ENCODE measurements at places on chromosomes 5 and 9.

- no peak for DNase-seq
Measured at GRCh38 chr5:156920861-156921431, 42.1 kb downstream of the TIMD4 start.

- no peak for DNase-seq
Measured at GRCh38 chr9:135608294-135608998, 30.9 kb downstream of the GLT6D1 start.

GRCh38 chr5:147360816-147361215 lies 126.0 kb downstream of the STK32A start:
- no peak for DNase-seq

DNA sequence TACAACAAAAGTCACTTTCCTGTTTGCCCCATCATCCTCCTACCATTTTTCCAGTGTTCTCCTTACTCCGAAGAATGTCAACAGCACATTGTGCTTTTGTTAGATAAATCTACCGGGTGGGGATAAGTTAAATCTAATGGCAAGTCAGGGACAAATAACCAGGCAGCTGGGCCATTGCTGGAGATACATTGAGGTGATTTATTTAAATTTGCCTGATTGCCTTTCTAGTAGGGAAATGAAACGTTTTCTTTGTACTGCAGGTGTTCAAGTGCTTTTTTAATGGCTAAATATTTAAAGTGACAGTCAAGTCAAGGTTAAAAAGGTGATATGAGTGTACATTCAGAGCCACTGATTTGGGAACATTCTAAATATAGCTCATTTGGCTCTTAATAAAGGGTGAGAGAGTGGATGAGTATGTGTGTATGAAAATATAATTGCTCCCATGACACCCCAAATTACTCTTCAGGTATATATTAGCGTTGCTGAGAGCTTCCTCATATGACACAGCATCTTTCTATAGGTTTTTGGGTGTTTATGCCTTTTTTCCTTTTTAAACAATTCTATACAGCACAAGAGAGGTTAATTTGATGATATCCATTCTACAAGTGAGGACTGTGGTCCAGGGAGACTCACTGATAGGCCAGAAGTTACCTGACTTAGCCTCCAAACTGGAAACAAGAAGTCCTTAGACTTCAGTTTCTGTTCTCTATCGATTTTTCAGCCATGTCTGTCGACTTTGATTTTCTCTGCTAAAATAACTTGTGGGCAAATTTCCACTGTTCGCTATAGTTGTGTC lies 51.9 kb downstream of the DMRT2 start:
- DNase-seq = no peak

DNA sequence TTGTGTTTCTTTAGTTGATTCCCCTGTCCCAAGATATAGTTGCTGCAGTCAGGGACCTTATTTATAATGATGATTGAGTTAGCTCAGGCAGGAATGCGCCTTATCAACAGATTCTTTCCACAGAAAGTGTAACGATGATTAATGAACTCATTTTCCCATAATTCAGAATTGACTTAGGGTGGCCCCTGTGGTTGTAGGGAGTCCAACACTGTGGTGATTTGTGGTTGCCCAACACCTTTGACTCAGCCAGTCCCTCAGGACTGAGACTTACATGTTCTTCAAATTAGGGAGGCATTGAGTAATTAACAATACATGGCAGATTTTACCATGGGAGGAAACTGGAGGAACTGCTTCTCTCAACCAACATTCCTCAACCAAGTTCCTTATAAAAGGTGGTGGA lies 221.9 kb downstream of the GABRG2 start:
- no peak for DNase-seq

- DNase-seq = no peak
Measured at GRCh38 chr9:98101868-98102273, 17.2 kb downstream of the TRIM14 start.

GRCh38 chr9:131982102-131982501 lies 97.6 kb downstream of the MED27 start:
- no peak for DNase-seq

- DNase-seq = no peak
Measured at GRCh38 chr5:2866662-2867372, 115.3 kb upstream of the IRX2 start.

GRCh38 chr5:98296426-98296825 lies 477.0 kb upstream of the RGMB start:
- DNase-seq = no peak

DNA sequence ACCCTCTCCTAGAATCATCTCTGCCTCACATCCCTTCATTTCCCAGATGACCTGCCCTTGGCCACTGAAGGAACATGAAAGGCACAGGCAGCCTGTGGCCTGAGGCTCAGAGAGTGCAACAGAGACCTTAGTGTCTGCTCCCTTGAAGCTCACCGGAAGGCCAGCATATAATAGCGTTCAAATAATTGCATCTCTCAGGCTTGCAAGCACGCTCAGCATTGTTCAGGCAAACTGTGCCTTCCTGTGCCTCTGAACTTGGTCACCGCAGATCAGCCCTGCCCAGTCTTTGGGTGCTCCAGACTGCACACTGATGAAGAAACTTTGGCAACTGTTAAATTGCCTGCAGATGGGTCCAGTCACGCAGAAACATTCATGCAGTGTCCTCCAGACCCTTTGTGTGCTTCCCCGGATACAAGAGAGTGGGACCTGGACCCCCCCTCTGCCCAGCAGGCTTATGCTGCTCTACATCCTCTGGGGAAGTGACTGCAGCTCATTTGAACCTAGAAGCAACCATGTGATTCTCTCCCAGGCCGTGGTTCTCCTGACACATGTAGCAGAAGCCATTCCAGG lies 216.0 kb upstream of the ANKRD55 start:
- no peak for DNase-seq

DNA sequence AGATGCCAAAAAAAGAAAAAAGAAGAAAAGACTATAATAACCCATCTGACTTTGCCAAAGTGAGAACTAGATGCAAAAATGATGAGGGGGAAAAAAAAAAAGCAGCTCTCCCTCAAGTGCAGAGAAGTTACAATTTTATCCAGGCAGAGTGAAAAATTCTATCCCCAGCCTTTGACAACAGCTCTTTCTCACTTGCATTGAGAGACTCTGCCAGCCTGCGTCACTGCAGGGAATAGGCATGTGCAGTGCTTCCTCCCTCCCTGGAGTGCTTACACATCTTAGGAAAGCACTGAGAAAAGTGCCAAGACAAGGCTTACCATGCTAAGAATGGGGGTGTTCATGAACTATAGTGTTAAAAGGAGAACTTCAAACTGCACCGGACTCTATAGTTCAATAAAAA lies 418.6 kb upstream of the TYRP1 start:
- DNase-seq = no peak

DNA sequence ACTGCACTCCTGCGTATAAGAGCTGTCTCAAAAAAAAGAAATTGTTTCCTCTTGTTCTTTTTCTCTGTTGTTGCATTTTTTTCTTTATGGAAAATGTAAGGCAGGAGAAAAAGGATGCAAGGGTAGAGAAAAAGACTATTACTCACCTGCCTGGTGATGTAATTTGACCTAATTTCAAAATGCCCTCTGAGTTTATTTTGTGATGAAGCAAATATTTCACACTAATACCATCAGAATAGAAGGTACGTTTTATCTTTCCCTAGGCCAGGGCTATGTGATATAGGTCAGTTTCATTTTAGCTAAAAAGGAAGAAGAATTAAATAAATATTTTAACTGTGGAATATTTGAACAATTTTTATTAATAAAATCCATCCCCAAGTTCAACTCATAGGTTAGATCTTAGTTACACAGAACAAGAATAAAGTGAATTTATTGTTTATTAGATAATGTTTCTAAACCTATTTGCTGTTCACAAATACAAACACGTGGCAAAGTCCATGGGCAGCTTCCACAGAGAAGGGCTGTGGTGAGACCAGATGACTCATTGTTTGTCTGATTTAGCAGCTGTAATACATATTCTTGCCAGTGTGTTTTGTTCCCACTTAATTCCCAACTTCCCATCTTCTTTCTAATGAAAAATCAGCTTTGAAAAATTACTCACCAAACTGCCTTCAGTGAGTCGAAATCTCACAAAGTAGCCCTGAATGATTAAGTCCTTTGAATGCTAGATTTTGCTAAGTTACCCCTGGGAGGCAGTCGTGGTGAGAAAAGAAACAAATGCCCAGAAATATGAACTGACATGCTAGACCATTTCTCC lies 52.8 kb upstream of the CCDC112 start:
- DNase-seq = peak; percentile 77

Data from fibroblast of the conjunctiva (primary cell).